ENCODE measurements at places on chromosomes 2 and 18.

- DNase-seq: no peak
These were observed 114.6 kb downstream of the MAPK4 start for GRCh38 chr18:50674307-50674980.

DNA sequence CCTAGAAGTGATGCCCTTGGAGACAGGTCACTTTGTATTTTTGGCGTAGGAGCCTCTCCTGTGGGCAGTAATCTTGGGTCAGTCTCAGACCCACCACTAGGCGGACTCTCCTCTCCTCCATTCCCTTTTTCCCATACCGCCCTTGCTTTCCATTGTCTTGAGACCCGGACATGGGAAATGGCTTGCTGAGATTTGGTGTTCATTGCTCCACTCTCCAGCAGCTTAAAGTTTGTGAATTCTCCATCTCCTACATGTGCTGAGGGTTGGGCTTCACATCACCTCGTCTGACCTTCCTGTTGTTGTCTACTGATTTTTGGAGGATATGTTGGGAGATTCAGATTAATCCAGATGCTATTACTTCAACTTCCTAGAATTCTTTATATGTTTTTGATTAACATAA is 159.2 kb upstream of the RAB12 start:
- no peak for DNase-seq

- no peak for DNase-seq
These were observed 133.1 kb downstream of the TTN start for GRCh38 chr2:178674122-178674521.

GRCh38 chr18:70059684-70060083 is 112.0 kb upstream of the CD226 start:
- DNase-seq: no peak

GRCh38 chr2:23411752-23412431 is 26.9 kb downstream of the KLHL29 start:
- DNase-seq: no peak

GRCh38 chr2:3154146-3154545 is 223.5 kb downstream of the EIPR1 start:
- DNase-seq: no peak

GRCh38 chr2:211822686-211823335 is 715.8 kb downstream of the ERBB4 start:
- no peak for DNase-seq

GRCh38 chr18:34042423-34043146 is 182.1 kb downstream of the NOL4 start:
- no peak for DNase-seq

DNA sequence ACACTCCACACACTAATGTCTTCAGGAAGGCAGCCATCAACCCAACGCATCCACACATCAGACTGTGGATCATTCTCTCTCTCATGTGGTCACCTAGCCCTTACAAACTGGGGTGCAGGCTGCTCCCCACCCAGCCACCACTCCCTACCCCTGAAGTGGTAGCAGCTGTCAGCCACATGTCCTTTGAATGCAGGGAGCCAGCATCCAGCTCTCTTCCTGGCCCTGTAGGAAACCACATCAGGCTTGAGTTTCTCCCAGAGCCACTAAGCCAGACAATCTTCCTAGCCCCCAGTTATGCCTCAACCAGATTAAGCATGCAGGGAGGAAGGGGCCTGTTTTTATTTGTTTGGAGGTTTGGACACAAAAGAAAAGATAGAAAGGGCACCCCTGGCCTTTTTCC is 52.8 kb upstream of the SPP2 start:
- DNase-seq: no peak

GRCh38 chr18:5997361-5997760 is 102.0 kb upstream of the TMEM200C start:
- no peak for DNase-seq

DNA sequence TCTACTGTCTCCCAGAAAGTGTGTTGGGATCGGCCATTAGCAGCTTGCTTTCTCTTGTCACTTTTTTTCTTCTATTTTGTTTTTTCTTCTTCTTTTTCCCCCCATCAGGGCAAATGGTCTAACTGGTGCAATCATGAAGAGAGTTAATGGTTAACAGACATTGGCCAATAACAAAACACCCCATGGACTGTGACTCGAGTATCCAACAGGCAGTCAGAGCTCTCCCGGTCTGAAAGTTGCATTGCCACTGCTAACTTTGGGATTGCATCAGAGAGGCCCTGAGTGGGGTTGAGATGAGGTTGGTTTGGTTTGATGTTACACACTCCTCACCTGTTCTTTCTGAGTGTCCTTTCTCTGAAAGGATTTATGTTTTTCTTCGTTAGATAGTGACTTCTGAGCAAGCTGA is 12.9 kb upstream of the SNORC start:
- no peak for DNase-seq

- no peak for DNase-seq
These were observed 32.2 kb upstream of the RBM44 start for GRCh38 chr2:237766340-237766739.

DNA sequence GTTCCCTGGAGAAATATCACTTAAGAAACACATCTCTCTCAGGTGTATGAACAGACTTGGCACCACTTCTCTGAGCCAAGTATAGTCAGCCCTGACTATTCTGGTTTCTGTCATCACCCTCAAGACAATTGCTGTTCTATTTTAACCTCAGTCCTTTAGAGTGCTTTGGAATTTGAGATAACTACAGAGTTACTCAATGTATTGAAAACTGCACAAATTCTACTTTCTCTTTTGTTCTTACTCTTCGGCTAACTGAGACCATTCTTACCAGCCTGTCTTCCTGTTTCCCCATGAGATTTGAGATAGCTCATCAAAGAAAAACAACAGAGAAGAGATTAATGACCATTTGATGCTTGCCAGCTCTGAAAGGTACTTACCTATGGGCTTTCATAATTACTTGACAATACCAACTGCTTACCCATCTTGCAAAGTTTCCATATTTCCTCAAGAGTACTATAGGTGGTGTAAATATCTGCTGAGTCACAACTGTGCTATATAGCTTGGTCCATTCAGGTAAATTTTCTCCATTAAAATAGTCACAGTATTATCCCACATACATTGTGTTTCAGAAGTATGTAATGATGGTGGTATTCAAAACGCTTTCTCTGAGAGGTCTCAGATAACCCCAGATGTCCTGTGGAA is 467.5 kb upstream of the CHST9 start:
- DNase-seq: no peak

GRCh38 chr2:239519089-239519920 is 118.5 kb upstream of the HDAC4 start:
- no peak for DNase-seq

GRCh38 chr2:61604433-61604832 is 66.3 kb upstream of the XPO1 start:
- DNase-seq: no peak

DNA sequence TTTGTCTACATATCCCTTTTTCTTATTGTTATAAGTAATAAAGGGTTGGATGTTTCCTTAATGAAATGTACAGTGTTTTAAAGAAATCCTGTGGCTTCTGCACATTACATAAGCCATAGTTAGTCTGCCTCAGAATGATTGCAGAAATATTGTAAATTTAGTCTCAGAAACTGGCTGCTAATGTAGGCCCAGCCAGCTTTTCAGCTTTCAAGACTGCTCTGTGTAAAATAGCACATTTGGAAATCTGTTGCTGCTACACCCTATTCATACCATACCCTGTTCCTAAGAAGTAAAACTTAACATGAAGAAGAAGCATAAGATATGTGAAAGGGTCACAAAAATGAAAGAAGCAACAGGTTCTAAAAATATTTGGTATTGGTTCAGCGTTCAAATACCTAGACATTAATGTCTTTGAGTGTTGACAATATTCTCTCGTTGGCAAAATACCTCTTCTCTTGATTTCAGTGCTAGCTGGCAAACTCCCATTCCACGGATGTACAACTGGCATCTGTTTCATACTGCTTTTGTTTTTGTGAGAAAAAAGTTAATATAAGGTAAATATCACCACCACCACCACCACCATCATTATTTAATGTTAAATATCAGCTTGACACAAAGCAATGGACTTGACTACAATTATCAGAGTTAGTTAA is 19.2 kb upstream of the NCKAP1 start:
- no peak for DNase-seq

GRCh38 chr2:88074854-88075292 is 7.2 kb downstream of the SMYD1 start:
- DNase-seq: no peak
